SW 1271 (cell line): ENCODE measurements at places on chromosomes 11 and 22.

DNA sequence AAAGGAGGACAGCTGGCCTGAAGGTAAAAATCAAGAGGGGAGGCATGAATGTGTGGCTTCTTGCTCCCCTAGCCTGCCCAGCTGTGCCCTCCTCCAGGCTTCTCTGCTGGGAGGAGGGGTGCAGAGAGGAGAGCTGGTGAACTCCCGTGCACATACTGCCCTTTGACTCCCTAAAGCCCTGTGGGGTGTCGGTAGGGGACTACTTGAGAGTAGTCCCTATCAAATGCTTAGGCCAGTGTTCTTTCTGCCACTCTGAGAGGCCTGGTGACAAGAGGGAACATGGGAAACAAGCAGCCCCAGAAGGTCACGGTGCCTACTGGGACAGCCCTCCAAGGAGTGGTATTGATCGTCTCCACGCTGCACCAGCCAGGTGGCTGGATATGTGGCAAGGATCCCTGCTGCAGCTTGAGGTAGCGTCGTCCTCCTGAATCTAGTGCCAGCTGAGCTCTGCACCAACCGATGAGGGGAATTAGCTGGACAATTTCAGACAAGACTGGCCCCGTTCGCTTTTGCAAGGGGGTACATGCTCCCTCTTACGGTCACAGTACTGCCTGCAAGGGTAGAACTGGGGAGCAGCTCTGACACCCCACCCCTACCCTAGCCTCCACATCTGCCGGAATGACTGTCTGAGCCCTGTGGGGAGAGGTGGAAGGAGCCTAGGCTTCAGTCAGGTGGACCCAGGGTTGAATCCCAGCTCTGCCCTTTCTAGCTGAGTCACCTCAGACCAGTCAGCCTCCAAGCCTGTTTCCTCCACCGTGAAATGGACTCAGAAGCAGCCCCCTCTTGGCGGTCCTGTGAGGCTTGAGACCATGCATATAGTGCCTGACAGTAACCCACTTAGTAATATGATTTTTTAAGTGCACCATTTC is 17.1 kb upstream of the C11orf96 start:
- no peak for DNase-seq

DNA sequence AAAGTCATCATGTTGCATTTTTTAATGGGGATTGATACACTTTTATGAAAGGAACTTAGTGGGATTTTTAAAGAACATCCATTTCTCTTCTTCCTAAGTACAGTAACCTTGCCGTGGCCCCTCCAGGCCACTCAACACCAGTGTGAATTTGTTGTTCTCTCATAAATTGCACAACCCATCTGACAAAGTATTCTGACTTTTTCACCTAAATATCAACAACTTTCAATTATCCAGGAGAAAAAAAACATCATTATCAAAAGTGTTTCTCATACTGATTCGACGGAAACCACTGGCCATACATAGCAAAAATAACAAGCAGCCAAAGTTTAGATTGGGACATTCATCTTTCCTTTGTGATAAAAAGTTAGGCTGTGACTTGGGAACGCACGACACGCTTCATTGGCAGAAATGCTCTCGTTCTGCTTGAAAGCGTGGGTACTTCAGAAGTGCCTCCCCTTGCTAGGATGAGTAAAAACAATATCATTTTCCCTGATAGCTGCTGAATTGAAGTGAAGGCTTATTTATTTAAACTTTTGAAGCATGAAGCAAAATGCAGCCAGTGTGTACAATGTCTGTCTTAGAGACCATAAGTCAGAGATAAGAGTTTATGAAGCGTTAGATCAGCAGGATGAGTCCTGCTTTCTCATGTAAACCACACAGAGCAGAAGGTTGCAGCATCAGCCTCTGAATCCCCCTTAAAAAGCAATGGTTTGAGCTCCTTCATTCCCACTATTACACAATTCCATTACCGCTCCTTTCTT is 20.6 kb upstream of the EIF3M start:
- no peak for DNase-seq

- no peak for DNase-seq
Measured at GRCh38 chr11:109378034-109378433, 44.0 kb upstream of the C11orf87 start.

DNA sequence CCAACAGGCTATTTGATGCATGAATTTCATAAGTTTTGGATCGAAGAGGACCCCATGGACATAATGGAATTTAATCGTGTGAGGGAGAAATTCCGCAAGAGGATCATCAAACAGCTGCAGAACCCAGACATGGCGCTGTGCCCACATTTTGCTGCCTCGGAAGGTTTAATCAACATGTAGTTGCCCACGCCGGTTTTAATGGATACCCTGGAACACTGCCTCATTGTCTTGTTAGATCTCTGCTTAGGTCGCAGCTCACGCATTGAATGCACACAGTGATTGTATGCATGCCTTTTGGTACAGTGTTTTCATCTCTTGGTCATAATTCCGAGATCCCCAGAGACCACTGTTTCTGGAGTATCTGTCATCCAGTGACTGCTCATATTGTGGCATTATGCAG is 46.8 kb downstream of the SLN start:
- DNase-seq: no peak

- DNase-seq: no peak
Measured at GRCh38 chr11:126346586-126346940, 8.9 kb upstream of the ST3GAL4 start.

DNA sequence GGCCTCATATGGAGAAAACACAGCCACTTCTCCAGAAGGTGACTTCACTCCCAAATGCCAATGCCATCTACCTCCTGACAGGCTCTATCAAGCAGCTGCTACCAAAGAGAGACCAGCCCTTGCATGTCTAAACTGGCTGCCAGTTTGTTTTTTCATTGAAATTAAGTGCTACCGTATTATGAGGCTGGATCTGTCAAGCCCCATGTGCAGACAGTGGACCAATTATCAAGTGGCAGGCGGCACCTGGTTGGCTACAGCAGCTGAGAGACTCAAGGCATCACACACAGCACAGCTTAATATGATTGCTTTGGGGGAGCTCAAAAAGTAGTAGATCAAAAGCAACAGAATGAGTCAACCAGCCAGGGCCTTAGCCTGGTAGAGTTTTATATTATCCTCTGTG is 1293.0 kb upstream of the TENM4 start:
- DNase-seq: no peak

GRCh38 chr22:42837556-42837955 is 19.5 kb downstream of the ARFGAP3 start:
- no peak for DNase-seq

DNA sequence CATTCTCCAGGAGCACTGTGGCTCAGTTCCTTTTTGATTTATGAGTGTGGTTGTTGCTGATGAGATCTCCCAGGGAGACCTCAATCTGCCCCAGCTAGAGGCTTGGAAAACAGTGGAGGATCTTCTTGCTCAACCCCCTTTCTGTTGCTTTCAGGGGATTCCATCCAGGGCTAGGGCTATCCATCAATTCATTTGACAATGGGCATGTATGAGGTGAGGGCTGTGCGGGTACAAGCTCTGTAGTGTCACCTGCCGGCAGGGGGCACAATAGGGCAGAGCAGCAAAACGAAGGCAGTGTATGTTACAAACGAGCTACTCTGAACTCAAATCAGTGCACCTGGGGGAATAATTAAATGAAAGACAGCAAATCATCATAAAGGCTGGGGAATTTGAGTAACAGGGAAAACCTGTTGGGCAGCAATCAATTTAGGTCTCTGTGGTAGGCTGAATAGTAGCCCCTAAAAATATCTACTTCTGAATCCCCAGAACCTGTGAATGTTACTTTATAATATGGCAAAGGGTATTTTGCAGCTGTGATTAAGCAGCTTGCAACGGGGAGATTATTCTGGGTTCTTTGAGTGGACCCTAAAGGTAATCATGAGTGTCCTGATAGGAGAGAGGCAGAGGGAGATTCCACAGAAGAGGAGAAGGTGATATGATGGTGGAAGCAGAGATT is 170.3 kb upstream of the ZBED5 start:
- no peak for DNase-seq

DNA sequence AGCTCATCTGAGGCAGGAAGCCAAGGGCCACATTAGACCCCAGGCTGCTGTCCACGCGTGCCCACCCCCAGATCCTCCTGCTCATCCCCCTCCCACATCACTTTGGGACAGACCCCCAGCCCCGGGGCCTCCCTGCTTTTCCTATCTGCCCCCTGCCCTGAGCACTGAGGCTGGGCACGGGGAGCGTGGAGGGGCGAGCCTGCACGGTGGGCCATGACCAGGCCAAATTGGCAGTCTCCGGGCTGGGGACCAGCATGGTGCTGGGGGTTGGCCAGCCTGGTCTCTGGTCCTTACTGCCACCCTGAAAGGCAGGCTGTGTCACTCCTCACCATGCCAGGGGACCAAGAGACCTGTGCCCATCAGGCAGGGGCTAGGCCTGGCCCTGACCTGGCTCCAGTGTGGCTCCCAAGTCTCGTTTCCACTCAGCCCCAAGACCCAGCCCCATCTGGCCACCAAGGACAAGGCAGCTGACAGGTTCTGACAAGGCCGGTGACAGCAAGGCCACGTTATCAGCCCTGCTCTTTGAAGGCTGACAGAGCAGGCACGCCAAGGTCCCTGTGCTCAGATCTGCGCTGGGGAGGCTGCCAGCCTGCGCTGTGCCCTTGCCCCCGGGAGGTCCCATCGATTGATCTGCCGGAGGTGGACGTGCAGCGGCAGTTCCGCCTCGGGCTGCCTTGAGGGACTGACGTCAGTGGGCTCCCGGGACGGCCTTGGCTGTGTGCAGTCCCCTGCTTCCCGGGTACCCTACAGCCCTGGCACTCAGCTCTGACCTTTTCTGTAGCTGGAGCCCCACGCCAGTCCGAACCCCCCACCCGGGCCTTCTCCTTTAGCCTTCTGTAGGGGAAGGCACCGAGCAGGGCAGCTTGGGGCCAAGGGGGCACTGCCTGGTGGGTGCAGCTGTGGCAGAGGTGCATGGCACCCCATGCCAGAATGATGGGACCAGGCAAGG is 3.6 kb downstream of the TNNI2 start:
- no peak for DNase-seq

- no peak for DNase-seq
Measured at GRCh38 chr11:125772834-125773505, 5.7 kb downstream of the PATE2 start.

GRCh38 chr22:26570864-26571525 is 18.9 kb downstream of the TPST2 start:
- DNase-seq: no peak

GRCh38 chr11:130634961-130635473 is 186.6 kb downstream of the ADAMTS15 start:
- no peak for DNase-seq

GRCh38 chr22:28441720-28442263 is 237.8 kb downstream of the TTC28 start:
- no peak for DNase-seq

- no peak for DNase-seq
Measured at GRCh38 chr11:134125507-134125906, 56.6 kb downstream of the JAM3 start.

DNA sequence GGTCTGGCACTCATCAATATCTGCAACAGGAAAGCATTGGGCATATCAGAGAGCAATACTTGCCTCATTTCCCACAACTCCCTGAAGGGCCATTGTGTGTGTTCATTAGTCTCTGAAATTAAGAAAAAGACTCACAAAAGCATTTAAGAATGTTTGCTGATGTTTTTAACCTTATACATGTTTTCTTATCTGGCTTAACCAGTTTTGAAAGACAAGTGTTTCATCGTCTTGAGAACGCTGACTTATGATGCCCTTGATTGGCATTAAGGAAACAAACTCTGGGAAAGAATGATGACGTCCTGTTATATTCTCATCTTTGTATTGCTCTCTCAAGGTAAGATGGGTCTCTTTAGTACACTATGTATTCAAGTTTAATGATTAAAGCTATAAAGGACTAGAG is 32.0 kb downstream of the SCUBE2 start:
- DNase-seq: no peak
